LoVo (cell line): ENCODE measurements at places on chromosomes 2 and 18.

GRCh38 chr2:169771021-169771420, 27.6 kb upstream of the SSB start:
- DNase-seq: no peak

DNA sequence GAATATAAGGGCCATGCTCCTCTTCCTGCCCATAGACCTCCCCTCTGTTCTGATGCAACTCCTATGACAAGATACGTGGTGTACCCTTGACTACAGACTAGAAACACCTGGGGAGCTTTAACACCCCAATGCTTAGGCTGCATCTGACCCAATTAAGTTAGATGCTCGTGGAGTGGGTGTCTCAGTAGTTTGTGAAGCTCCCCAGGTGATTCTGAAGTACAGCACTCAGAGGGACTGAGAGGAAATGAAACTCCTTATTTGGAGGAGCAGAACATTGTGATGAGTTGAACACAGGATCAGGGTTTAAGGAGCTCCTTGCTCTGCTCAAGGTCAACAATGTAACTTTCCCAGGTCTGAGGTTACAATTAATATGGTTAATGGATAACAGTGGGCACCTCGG, 80.3 kb upstream of the TTC39C start:
- DNase-seq: no peak

DNA sequence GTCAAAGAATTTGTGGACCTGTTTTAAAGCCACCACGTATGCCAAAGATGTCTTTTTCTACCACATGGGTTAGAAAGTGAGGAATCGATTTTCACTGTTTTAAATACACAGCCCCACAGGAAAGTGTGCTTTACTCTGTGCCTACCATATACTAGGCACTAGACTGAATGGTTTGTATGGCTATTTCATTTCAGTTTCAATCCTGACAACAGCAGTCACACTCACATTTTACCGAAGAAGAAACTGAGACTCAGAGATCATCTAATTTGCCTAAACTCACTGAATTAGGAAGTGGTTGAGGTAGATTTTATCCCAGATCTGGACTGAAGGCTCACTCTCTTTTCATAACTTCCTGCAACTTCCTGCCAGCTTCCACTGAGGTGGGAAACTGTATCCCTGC, 176.4 kb downstream of the ALK start:
- no peak for DNase-seq

GRCh38 chr18:60446821-60447220, 74.2 kb upstream of the MC4R start:
- no peak for DNase-seq

DNA sequence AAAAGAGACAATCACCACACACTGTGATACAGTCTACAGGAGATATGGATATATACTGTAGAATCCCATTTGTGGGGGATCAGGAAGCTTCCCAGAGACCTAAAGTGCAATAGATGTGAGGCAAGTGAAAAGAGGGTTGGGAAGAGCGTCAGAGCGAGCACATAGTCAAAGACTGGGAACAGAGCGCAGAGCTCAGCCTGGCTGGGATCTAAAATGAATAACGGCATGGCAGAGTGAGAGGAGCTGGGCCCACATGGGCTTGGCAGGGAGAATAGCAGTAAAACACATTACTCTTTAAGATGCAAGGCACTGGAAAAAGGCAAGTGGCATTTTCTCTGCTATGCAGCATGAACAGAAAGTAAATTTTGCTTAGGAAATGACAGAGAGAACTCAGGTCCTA, 52.4 kb upstream of the BCL11A start:
- DNase-seq: no peak

GRCh38 chr2:111053266-111053665, 67.4 kb upstream of the BCL2L11 start:
- no peak for DNase-seq

- no peak for DNase-seq
Measured at GRCh38 chr18:21454725-21455124, 145.8 kb downstream of the ESCO1 start.

GRCh38 chr18:48192542-48192941, 216.6 kb downstream of the ZBTB7C start:
- DNase-seq: no peak

- DNase-seq: no peak
Measured at GRCh38 chr2:201194097-201194496, 11.2 kb downstream of the CASP10 start.

- no peak for DNase-seq
Measured at GRCh38 chr2:25410370-25410769, 68.6 kb upstream of the DNMT3A start.

- no peak for DNase-seq
Measured at GRCh38 chr2:98907966-98908905, 27.8 kb downstream of the CRACDL start.

GRCh38 chr2:170997893-170998597, 69.0 kb downstream of the GORASP2 start:
- DNase-seq: no peak

DNA sequence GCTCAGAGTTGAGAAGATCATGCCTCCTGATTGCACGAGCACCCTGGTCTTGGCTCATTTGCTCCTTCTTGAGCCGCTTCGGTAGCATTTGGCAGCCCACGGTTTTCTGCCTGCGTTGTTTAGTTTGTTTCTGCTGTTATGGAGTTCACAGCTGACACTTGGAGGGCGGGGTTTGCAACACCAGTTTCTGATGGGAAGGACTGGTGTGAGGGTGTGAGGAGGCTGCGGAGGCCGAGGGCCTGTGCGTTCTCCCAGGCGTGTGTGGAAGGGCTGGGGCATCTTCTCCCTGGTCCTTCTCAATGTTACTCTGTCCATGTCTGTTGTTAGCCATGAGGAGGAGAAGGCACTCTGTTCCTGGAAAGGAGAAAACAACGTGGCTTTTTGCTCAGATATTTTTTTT, 22.9 kb downstream of the NFATC1 start:
- DNase-seq: no peak

DNA sequence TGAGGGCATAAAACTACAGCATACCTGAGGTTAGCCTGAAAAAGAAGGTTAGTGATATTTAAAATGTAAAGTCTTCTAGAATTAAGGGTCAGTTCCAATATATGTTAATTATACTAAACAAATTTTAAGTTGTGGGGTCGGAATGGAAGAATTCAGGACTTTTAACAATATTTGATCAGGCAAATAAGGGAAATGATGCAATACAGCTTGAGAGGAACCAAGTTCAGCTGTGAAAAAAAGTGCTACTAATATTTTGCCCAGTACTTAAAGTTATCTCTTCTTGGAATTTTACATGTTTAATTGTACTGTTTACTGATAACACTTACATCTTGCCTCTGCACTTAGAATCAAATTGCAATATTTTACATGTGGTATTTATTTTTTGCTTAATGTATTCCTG, 345.5 kb upstream of the CWC22 start:
- DNase-seq: no peak

DNA sequence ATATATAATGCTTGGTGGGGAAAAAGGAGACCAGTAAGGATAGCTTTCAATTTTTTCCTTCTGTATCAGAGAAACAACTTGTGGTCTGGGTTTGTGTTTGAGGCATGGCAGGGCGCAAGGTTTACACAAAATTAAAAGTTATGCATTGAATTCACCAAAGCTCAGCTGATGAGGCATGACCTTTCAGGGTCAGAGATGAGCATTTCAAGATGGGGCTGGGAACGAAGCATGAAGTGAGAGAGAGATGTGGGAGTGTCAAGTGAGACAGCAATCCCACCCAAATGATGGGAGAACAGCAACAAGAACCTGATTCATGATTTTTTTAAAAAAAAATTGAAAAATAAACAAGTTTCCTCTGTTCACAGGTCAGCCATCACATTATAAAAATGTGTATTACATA, 4.9 kb downstream of the GPR55 start:
- no peak for DNase-seq

- DNase-seq: no peak
Measured at GRCh38 chr2:109438773-109439389, 174.9 kb downstream of the SEPTIN10 start.

GRCh38 chr18:75215663-75216062, 5.1 kb downstream of the TSHZ1 start:
- DNase-seq: no peak

- DNase-seq: no peak
Measured at GRCh38 chr2:161104054-161104553, 56.1 kb upstream of the TANK start.

GRCh38 chr2:237894986-237895543, 35.6 kb downstream of the RAMP1 start:
- DNase-seq: no peak

DNA sequence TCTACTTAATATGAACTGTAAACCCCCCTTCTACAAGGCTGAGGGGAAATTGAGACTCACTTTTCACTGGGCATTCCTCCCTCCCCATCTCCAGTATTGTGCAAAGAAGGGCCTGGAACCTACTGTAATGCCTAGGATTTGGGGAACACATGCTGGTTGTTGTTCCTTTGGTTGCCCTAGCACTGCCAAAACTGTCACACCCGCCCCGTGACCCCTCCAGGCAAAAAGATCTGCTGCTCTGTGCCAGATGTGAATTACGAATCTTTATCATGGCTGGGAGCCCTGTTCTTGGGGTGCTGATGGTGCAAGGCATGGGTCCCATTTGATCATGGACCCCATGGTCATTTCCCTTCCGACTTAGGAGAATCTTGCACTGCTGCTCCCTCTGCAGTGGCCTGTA, 95.4 kb downstream of the CABLES1 start:
- no peak for DNase-seq

GRCh38 chr2:128475427-128476211, 157.0 kb upstream of the HS6ST1 start:
- DNase-seq: no peak

GRCh38 chr2:12718711-12719399, 2.1 kb downstream of the TRIB2 start:
- DNase-seq: no peak
